ENCODE measurements at places on chromosomes 1 and 21. TPM values are rescaled to one million over a fixed set of nuclear protein-coding genes. Genes with fewer than 3 reads are reported as not detected.

The CRB1 gene
- under 0.01 TPM for polyA plus RNA-seq

The CR1L gene
- polyA plus RNA-seq, result not detected

The LCK gene
- polyA plus RNA-seq, result 0.18 TPM

The ETV3L gene
- polyA plus RNA-seq, result not detected

The RGS16 gene
- polyA plus RNA-seq, result 0.50 TPM

The REG4 gene
- polyA plus RNA-seq, result 20.7 TPM

The GPR52 gene
- polyA plus RNA-seq, result not detected

The SLC25A34 gene
- polyA plus RNA-seq, result 5.6 TPM

The KCNA3 gene
- not detected for polyA plus RNA-seq

All from aorta (tissue), 5 donors.